ENCODE measurements at places on chromosomes 3 and 15. TPM values are rescaled to one million over a fixed set of nuclear protein-coding genes. Genes with fewer than 3 reads are reported as not detected.

GCSAM gene
- not detected for total RNA-seq

RPP14 gene
- 15.7 TPM for total RNA-seq

MESP2 gene
- not detected for total RNA-seq

CDC25A gene
- 4.3 TPM for total RNA-seq

FYCO1 gene
- total RNA-seq = 12.8 TPM

MKRN2OS gene
- not detected for total RNA-seq

OR4F15 gene
- total RNA-seq = not detected

ZBTB20 gene
- total RNA-seq = 6.3 TPM

SYNPR gene
- total RNA-seq = not detected

WDR76 gene
- total RNA-seq = 9.0 TPM

GPR149 gene
- total RNA-seq = not detected

CHRD gene
- 0.22 TPM for total RNA-seq

TM4SF18 gene
- not detected for total RNA-seq

GOLGA6L9 gene
- 0.76 TPM for total RNA-seq

CLDN16 gene
- total RNA-seq = 0.11 TPM

SPINK8 gene
- not detected for total RNA-seq

SOX14 gene
- total RNA-seq = not detected

C3orf20 gene
- total RNA-seq = not detected

DNAH1 gene
- 4.0 TPM for total RNA-seq

HRG gene
- total RNA-seq = not detected

MYH15 gene
- not detected for total RNA-seq

UROC1 gene
- total RNA-seq = not detected

MESD gene
- 22.3 TPM for total RNA-seq

HIGD2B gene
- not detected for total RNA-seq

CD86 gene
- total RNA-seq = not detected

RLBP1 gene
- total RNA-seq = not detected

CHRFAM7A gene
- not detected for total RNA-seq

EOGT gene
- 42.4 TPM for total RNA-seq

PTX3 gene
- 300 TPM for total RNA-seq

TAMM41 gene
- 8.2 TPM for total RNA-seq

CHAC1 gene
- 74.4 TPM for total RNA-seq

KNG1 gene
- total RNA-seq = not detected

SLC28A2 gene
- not detected for total RNA-seq

CCDC33 gene
- not detected for total RNA-seq

STRIT1 gene
- total RNA-seq = not detected

ACKR4 gene
- total RNA-seq = 25.0 TPM

RASGRF1 gene
- not detected for total RNA-seq

FEZF2 gene
- total RNA-seq = not detected

FBXW12 gene
- not detected for total RNA-seq

ITGB5 gene
- 523 TPM for total RNA-seq
